ENCODE measurements at places on chromosomes 1 and 21.

DNA sequence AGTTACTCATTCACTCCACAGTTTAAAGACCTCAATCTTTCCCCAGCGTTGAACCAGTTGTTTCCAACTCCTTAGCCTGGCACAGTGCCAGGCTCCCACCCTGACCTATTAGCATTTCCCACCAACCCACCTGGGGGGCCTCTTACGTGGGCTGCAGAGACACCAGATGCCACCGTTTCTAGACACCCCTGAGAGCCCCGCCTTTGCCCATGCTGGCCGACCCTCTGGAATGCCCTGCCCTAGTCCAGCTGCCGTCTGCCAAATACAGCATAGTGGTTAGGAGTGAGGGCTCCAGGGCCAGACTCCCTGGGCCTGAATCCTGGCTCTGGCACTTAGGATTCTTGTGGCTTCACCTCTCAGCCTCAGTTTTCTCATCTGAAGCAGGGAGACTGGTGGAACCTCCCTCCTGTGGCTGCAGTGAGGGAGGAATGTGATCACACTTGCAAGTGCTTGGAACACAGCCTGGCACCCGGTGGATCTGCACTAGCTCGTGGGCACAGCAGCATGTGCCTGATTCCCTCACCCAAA lies 65.2 kb downstream of the TMCO4 start:
- no peak for DNase-seq

GRCh38 chr21:34353182-34353581 lies 10.6 kb upstream of the KCNE2 start:
- DNase-seq: no peak

- DNase-seq: no peak
Measured at GRCh38 chr1:48695161-48695560, 81.5 kb downstream of the BEND5 start.

DNA sequence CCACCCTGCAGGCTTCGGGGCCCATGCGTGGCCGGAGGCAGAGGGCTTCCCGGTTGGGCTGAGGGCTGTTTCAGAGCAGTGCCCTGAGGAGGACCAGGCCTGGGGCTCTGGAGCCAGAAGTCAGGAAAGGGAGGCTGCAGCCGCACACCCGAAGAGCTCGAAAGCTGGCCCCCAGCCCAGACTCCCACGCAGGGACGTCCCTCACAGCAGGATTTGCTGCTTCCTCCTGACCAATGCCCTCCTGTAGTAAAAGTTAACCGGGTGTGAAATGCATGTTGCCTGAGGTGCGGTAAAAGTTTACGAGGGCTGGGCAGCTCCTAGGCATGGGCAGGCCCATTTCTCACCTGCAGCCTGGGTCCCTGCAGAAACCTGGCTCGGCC lies 101.5 kb upstream of the ARHGEF16 start:
- no peak for DNase-seq

DNA sequence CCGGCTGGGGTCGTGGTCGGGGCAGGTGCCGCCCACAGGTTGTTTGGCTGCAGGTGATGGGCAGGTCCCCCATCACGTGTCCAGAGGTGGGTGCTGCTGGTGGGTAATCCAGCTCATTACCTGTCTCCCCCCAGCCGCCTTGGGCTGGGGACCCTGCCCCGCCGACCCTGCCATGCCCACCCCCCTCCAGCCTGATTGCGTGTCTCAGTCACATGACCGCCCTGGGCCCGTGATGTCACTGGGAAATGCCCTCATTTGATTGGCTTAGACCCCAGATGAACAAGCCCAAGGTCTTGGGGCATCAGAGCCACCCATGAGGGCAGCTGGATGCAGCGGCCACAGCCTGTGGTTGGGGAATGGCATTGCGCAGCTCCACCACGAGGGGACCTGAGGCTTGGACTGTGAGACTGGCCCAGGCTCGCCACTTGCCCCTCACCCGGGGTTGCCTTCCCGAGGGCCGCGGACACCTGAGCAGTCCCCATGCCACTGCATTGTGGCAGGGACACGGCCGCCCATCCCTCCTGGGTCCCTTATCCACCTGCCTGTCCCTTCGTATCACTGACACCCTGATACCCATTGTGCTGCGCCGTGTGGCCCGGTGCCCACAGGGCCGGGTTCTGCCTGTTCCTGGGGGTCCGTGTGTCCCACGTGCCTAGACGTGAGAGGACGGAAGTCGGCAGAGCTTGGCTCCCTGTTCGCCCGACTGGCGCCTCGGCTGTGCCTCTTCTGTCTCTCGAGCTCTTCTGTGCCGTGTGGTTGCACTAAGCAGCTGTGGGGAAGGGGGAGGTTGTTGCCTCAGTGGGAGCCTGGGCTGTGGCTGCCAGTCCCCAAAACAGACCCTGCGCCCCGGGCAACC lies 68.0 kb downstream of the FAAP20 start:
- DNase-seq: no peak

DNA sequence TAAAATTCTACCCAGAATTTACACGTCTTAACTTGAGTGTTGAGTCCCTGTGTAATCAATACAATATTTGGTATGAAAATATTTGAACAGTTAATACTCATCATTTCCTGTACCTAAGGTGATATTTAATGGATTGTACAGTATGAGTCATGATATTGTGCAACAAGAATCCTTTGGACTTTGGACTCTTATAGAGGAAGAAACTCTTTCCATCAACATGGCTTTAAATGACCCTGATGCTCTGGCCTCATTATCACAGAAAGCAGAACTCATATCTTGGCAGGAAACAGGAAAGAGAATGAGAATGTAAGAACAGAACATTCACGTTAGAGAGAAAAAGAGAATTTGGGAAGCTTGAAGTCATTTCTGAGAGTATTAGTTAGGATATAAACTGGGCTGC lies 168.8 kb upstream of the B3GALT2 start:
- no peak for DNase-seq

DNA sequence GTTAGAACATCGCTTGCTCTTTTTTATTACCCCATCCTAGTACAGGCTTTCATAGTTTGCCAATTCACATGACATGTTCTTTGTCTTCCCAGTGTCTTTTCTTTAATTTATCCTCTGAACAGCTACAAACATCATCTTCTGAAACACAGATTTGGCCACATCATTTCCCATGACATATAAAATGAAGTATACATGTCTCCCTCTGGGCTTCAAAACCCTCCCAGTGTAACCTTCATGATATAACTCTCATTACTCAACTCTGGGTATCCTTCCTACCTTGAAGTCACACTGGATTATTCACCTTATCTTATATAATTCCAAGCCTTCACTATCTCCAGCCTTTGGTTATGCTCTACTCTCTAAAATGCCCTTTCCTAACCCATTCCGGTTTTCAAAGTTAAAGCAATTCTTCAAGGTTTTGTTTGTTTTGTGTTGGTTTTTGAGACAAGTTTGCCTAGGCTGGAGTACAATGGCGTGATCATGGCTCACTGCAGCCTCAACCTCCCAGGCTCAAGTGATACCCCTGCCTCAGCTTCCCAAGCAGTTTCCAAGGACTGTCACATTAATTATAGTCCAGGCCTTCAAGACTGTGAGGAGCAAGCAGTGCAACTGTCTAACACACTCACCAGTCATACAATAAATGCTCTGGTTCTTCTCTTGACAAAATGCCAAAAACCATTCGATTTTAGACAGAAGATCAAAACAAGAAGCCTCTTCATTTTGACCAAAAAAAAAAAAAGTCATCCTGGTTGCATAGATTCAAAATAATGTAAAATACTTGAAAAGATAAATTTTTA lies 5.8 kb downstream of the RGS1 start:
- no peak for DNase-seq

DNA sequence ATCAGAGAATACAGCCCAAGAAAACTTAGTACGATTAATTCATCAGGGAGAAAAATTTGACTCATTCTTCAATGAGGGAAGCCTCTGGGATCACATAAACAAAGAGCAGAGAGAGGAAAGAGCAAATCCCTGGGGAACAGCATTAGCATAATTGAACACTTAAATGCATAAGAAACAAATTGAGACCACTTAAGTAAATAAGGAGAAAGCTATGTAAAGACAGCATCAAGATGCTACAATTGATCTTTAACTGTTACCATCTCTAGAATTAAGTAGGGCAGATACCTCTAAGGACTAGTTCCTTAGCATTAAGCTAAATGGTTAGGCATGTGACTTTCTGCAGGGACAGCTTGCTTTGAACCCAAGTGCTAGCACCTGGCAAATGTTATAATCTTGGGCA lies 265.1 kb upstream of the NEGR1 start:
- DNase-seq: no peak

DNA sequence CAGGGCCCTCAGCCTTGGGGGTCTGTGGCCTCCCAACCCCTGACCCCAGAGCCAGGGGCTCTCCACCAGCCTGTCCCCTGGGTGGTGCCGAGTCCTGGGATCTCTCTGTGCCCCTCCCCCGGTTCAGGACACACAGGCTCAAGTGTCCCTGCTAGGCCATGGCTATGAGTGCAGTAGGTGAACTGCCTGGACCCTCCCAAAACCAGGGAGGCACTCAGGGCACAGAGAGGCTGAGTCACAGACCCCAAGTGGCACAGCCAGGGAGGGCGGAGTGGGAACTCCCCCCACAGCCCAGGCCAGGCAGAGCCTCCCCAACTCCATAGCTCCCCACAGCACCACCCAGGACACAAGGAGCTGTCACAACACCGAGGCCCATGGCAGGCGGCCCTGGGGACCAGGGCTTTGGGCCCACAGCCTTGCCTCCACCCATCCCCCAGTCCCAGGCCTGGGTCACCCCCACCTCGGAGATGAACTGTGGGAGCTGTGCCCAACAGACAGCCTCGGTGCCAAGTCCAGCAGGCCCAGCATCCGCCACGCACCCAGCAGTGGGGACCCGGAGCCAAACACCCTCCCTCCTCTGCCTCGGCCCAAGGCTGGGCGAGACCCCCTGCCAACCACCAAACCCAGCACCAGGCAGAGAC lies 3.2 kb downstream of the DVL1 start:
- DNase-seq: no peak

GRCh38 chr1:205458777-205459566 lies 3.1 kb upstream of the BLACAT1 start:
- no peak for DNase-seq

- no peak for DNase-seq
Measured at GRCh38 chr1:202084791-202085681, 37.7 kb upstream of the GPR37L1 start.

- DNase-seq: no peak
Measured at GRCh38 chr1:43856188-43856587, 77.4 kb upstream of the ARTN start.

- no peak for DNase-seq
Measured at GRCh38 chr1:101167891-101168290, 68.9 kb upstream of the S1PR1 start.

GRCh38 chr1:117820096-117820495 lies 109.3 kb downstream of the GDAP2 start:
- no peak for DNase-seq

GRCh38 chr1:23591460-23592208 lies 32.3 kb upstream of the ID3 start:
- no peak for DNase-seq
